ENCODE measurements at places on chromosomes 4 and X.

DNA sequence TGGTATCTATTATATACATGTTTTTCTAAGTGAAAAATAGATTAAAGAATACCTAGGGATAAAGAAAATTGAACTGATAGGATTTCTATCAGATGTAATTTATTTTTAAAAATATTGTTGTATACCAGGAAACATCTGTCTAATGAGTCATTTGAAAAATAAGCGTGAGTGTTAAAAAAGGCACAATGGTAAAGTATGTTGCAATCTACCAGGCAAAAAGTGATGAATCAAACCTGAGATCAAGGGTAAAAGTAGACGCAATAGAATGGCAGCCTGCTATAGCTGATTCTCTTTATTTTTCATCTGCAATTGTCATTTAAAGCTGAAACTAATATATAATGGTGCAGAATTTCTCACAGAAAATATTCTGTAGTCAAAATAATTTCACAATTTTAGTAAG lies 1119.6 kb downstream of the PCDH18 start:
- no peak for DNase-seq

DNA sequence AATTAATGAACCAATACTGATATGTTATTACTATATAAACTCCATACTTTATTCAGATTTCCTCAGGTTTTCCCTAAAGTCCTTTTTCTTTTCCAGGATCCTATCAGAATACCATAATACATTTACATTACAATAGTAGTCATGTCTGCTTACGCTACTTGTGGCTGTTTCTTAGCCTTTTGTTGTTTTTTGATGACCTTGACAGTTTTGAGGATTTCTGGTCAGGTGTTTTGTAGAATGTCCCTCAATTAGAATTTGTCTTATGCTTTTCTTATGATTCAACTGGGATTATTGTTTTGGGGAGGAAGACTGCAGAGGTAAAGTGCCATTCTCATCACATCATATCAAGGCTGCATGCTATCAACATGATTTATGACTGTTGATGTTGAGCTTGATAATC lies 9.1 kb downstream of the SOX3 start:
- no peak for DNase-seq

DNA sequence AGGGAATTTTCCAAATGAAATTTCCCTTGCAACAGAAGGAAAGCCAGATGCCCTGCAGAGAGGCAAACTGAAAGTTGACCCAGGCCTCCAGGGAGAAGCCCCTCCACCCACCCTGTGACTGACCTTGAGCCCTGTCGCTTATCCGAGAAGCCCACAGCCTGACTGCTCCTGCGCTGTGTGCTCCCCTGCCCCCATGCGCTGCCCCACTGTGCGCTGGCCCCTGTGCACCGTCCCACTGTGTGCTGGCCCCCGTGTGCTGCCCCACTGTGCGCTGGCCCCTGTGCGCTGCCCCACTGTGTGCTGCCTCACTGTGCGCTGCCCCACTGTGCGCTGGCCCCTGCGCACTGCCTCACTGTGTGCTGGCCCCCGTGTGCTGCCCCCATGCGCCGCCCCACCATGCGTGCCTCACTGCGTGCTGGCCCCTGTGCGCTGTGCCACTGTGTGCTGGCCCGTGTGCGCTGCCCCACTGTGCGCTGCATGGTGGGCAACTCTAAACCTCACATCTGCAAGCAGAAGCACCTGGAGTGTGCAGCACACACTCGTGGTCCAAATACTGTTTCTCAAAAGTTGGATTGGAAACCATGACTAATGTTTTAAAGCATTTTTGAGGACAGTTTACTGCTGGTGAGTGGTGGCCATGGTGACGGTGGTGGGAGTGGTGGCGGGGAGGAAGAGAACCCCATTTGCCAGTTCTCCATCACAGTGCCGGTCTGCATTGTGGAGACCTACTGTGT lies 8.3 kb upstream of the GRPEL1 start:
- DNase-seq: peak; percentile 29

DNA sequence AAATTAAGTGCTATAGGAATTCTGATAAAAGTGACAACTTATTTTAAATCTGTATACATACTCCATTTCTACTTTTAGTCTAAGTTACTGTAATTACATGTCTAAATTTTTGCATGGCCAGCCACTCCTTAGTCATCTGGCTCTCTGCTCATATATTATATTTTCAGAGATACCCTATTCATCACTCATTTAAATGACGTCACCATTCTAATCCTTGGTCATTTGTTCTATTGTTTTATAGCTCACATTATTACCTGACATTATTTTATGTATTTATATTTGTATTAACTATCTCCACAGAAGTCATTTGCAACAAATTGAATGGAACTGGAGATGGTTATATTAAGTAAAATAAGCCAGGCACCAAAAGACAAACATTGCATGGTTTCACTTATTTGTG lies 179.6 kb upstream of the CXorf51A start:
- DNase-seq: no peak

GRCh38 chrX:18898492-18898891 lies 85.4 kb downstream of the PHKA2 start:
- DNase-seq: no peak

- no peak for DNase-seq
Measured at GRCh38 chrX:43552156-43552555, 103.9 kb upstream of the MAOA start.

DNA sequence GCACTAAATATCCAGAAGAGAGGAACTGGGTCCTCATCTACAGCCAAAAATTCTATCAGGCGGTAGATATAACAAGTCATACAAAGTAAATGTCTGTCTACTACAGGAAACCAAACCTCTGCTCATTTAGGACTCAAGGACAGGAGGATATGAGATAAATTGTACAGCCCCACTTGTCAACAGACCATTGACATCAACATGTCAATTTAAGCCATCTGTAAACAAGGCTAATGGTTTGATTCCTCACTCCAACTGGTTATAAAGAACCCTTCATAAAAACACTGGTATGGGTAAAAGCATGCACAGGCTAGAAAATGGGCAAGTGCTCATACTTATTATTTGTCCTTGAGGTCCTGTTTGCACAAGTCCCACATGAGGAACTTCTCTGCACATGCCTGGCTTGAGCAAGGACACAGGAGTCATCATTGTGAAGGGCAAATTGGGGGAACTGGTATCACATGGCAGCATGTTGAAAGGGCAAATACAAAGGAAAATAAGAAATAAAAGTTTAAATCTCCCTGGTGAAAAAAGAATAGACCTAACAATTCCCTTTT lies 13.2 kb downstream of the RTL8B start:
- DNase-seq: no peak

DNA sequence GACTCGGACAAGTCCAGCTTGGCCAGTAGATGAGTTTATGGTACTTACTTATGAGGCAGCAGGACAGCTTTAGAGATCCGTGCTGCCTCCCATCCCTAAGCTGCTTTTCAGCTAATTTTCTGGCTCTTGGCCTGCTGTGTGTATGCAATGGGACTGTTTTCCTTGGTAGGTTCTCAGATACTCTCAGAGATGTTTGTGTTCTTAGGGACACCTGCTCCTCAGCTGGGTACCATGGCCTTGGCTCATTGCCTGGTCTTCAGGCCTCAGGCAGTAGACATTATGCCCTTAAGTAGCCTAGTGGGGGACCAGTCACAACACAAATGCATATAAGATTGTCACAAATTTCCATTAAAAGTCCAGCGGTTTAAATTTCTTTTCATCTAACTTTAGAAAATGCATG lies 688.0 kb downstream of the PCDH7 start:
- DNase-seq: no peak

GRCh38 chrX:106862972-106863688 lies 40.0 kb downstream of the RIPPLY1 start:
- DNase-seq: no peak

DNA sequence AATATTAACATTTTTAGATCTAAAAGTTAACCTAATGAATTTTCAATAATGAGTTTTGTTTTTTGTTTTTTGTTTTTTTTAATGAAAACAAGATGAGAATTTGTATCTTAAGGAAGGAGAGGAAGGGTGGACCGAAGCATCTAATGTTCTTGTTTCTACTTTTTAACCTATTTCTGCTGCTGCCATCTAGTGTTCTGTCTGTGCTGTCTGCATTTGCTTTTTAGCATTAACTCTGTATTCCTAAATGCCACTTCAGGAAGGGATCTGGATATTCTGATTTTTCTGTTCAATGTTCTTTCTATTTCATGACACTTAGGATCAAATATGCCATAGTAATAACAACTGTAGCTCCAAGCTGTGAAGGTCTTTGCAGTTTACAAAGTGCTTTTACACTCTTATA lies 161.7 kb downstream of the BRWD3 start:
- peak; percentile 0 for DNase-seq

DNA sequence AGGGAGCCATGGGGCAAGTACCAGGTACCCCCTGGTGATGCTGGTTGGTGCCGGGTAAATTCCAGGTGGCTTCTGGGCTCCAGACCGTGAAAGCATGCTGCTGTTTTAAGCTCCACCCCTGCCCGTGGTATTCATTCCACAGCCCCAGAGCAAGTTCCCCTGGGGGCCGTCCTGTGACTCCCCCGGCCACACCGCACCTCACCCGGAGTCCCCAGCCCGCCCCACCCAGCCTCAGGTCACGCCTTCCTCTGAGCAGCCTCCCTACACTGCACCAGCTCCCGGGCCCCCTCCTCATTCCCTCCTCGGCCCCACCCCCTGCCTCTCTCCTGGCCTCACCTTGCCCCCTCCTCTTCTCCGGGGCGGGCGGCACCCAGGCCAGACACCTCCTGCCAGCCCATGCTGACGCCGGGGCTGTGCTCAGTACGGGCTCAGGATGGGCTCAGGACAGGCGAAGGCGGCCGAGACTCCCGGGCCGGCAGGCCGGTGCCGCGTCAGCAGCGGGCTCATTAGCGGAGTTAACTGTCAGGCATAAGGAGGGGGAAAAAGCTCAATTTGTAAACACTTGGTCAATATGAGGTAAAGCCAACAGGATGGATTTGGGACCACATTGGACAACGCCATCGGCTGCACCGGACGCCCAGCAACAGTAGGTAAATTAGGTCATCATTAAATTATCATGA lies 127.4 kb downstream of the FAM53A start:
- DNase-seq: no peak

DNA sequence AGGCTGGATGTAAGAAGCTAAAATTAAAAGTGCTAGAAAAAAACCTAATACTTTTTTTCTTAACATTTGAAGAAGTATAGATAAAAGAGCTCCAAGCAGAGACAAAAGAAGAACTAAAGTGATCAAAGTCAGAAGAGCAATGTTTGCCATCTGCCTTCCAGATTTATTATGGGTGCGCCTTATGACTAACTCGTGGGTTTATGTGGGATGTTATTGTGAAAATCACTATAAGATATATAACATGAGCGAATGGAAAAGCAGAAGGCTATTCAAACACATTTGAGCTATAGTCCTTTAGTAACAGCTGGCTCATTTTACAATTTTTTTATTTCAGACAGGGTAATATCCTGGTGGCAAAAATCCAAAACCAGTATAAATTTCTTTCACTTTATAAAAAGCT lies 1040.7 kb downstream of the RAPGEF2 start:
- DNase-seq: no peak

DNA sequence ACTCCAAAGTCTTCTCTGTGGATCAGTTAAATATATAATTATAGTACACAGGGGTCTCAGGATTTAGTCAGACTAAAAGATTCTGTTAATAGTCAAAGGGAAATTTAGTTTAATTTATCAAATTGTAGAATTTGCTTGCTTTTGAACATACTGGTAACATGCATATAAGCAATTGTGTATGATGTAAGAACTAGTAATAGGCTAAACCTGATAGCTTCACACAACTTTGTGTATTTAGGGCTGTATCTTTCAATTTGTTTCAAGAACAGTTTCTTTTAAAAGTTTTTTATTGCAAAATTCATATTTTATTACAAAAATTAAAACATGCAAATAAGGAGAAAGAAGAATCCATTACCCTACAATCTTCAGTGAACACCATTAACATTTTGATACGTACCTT lies 99.5 kb downstream of the CPE start:
- no peak for DNase-seq

- DNase-seq: no peak
Measured at GRCh38 chr4:42574870-42575430, 82.0 kb downstream of the ATP8A1 start.

GRCh38 chr4:64014647-64015046 lies 394.6 kb downstream of the TECRL start:
- DNase-seq: no peak

GRCh38 chr4:73485085-73485484 lies 3.5 kb downstream of the AFM start:
- no peak for DNase-seq

- DNase-seq: no peak
Measured at GRCh38 chr4:100177126-100177525, 13.1 kb downstream of the DDIT4L start.

GRCh38 chrX:30874851-30875250 lies 14.2 kb downstream of the TAB3 start:
- DNase-seq: no peak
